Nucleus accumbens (tissue), 56 donors: ENCODE measurements at places on chromosomes 7 and 10.
A peak's percentile ranks its signal among the peaks of the same experiment; 100 is the strongest.

DNA sequence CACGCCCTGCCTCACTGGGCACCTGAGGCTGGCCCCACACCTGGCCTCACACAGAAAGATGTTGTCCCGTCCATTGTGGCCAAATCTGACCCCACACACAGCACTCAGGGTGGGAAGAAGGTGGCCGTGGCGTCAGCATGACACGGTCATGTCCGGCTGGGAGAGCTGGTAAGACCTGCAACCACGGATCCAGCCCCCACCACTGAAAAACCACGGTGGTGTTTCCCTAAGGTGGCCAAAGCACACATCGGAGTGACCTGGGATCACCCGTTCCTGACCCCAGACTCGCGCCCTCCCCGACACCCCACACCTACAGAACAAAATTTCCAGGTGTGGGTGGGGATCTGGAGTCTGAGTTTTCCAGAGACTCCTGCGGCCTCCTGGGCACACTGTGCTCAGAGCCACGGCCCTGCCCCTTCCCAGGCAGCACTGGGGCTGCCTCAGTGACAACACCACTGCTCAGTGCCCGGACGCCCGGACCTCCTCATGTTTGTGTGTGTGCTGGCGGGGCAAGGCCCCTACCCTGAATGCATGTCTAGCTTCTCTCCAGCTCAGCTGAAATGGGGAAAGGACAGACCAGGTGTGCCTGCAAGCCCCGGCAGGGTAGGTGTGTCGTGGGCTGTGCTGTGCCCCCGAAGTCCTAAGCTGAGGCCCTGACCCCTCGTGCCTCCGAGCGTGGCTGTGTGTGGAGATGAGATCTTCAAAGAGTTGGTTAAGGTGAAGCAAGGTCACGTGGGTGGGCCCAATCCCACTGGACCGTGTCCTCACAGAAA lies 36.1 kb downstream of the STK32C start:
- DNase-seq, result no peak

GRCh38 chr10:125021686-125022344 lies 79.9 kb downstream of the ZRANB1 start:
- DNase-seq, result no peak

DNA sequence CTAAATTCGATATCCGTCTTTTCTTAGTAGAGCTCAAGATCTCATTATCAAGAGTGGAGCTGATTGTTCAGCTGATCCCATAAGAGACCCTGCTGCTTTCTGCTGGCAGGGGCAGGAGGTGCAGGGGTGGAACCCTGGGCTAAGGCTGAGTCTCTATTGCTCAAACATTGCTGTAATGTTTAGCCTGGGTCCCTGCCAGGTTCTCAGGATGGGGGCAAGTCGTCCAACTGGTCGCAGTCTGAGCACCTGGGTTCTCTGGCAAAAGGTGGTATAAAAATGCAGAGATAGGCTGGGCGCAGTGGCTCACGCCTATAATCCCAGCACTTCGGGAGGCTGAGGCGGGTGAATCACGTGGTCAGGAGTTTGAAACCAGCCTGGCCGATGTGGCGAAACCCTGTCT lies 62.0 kb upstream of the NRBF2 start:
- DNase-seq, result no peak

GRCh38 chr7:144508702-144509101 lies 105.2 kb upstream of the NOBOX start:
- no peak for DNase-seq

DNA sequence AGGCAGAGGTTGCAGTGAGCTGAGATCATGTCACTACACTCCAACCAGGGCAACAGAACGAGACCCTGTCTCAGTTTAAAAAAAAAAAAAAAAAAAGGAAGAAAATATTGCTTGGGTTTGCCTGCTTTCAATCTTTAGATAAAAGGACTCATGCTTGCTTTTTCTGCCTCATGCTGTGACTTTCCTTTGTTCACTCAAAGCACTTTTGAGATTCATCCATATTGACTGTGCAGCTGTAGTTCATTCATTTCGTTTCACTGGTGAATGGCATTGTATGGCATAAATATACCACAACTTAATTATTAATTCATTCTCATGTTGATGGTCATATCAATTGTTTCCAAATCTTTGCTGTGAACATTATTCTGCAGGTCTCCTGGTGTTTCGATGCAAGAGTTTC lies 97.6 kb upstream of the NFE2L3 start:
- DNase-seq, result no peak

- DNase-seq, result no peak
Measured at GRCh38 chr7:45704683-45705016, 130.5 kb downstream of the ADCY1 start.

- no peak for DNase-seq
Measured at GRCh38 chr10:71807557-71808510, 34.5 kb upstream of the VSIR start.

DNA sequence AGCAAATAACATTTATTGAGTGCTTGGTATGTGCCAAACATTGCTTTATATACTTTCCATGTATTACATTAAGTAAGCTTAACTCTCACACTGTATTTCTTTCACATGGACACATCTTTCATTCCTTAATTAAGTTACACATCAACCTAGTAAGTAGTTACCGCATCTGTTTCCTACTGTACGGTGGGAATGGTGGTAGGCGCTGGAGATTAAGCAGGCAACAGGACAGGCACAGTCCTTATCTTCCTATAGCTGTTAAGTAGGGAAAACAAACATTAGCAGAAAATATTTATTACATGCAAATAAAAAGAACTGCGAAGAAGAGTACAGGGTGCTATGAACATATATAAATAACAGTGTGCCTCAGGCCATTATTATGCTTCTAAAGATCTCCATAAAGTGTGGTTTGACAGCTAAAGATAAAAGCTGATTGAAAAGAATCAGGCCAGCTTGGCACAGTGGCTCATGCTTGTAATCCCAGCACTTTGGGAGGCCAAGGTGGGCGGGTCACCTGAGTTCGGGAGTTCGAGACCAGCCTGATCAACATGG lies 105.0 kb downstream of the SUGCT start:
- DNase-seq, result no peak

DNA sequence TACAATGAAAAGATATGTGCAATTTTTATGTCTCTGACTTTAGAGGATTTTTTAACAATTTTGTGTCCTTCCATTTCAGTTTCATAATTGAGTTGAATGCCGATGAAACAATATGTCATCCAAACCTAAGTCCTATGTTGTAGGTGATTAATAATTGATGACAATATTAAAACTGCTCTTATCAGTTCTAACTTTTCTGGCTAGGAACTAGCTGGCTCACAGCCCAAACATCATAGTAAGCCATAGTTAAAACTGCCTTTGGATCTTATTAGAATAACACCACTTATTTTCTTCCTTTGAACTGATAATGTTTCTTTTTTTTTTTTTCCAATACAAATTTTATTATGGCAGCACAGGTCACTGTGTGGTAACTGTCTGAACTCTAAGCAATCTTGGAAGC lies 230.9 kb downstream of the GRM8 start:
- no peak for DNase-seq

DNA sequence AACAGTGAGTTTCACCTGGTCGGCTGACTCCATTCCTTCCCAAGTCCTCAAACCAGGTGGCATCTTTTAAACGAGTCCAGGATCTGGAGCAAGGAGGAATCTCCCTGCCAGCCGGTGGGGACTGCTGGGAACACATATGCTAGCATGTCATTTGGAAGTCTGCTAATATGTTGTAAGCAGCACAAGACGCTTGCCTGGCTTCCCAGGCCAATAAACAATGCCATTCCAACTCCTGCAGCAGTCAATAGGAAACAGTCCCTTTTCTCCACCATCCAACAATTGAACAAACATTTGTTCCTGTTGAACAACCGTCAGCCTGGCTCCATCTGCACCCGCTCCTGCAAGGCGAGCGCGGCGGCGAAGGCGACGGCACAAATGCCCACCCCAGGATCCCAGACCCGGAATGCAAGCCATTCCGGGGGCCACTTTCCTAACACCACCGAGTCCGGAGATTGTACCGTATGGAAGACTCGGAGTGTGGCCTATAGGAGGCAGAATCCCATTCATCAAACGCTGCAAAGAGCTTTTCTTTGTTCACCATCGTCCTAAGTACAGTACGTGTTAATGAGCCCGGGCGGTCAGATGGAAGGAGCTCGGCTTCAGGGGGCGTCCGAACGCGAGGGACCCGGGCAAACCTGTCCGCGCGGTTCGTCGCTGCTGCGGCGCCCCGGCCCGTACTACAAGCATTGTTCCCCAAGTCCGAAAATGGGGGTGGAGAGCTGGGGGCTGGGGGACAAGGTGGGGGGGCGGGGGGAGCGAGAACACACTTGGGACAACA lies 1.6 kb downstream of the FAM53B start:
- no peak for DNase-seq

- no peak for DNase-seq
Measured at GRCh38 chr10:132554053-132554990, 16.7 kb downstream of the INPP5A start.

DNA sequence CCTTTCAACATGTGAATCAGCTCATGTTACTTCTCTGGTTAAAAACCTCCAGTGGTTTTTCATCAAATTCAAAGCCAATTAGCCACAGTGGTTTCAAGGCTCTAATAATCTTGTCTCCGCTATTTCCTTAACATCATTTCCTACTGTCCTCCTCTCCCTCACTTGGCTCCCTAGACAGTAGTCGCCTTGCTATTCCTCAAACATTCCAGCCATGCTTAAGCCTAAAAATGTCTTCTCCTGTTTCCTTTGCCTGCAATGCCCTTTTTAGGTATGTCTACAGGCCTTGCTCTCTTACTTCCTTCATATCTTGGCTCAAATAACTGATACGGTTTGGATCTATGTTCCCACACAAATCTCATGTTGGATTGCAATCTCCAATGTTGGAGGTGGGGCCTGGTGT lies 779.4 kb upstream of the LRRN3 start:
- DNase-seq, result no peak

DNA sequence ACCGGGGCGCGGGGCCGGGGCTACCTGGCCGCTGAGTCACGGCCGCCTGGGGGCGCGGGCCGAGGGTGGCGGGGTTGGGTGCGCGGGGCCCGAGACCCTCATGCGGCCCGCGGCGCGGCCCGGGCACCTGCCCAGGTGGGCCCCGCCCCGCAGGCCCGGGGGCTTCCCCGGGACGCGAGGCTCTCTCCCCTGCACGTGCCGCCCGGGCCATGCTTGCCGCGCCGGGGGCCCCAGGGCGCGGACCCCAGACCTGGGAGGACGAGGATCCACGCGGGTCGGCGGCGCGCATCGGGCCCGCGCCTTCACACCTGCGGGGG lies 402 bp downstream of the MAFK start:
- DNase-seq, result no peak

DNA sequence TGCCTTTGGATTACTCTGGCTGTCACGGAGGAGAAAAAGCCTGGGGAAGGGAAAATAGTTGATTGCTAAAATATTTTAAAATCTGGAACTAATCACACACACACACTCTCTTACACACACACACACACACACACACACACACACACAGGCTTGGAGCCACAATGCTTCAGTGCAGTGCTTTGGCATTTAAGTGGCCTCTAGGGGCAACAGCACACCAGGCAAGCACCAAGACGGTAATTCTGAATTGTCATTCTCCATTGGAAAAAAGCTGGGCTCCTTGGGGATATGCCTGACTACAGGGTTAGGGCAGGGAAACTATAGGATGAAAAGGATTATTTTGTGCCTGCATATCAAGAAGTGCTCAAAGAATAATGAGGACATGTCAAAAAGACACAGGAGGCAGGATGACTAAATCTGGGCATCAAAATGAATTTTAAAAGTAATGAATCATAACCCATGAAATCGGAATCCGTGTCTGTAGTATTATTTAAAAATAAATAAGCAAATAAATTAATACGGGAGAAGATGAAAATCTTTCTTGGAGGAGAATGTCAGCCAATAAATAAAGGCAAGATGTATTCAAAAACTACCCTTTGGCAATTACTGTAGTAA lies 30.4 kb upstream of the DDC start:
- no peak for DNase-seq

GRCh38 chr10:14397066-14397465 lies 66.3 kb upstream of the FRMD4A start:
- DNase-seq, result peak; percentile 37

DNA sequence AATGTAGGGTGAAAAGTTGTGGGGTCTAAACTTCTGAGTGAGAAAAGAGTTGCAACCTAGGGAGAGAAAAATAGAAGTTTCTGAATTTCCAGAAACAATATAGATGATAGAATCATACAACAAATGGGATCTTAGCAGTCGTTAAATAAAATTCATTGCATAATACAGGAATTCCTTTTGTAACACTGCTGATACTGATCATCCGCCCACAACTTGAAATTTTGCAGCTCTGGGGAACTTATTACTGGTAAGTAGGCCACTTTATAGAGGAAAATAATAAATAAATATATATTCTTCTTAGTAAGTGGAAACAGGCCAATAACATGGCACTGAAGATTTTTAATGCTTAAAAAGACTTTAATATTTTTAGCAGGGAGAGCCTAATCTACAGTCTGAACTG lies 81.9 kb upstream of the SMIM30 start:
- no peak for DNase-seq

GRCh38 chr10:8146650-8147049 lies 92.2 kb downstream of the GATA3 start:
- no peak for DNase-seq

DNA sequence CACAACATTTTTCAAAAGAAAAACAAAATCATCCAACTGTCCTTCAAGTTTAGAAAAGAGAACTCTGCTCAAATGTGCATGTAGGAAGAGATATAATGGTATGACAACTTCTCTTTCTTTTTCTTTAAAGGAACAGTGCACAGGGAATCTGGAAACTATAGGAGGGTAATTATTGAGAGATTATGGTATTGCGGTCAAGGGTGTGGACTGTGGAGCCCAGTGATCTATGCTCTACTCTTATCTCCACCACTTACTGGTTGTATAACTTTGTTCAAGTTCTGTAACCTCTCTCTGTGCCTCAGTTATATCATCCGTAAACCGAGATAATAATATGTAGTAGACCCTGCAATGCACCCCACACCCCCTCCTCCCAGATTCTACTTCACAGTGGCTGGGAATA lies 69.8 kb upstream of the PCGF5 start:
- DNase-seq, result no peak

DNA sequence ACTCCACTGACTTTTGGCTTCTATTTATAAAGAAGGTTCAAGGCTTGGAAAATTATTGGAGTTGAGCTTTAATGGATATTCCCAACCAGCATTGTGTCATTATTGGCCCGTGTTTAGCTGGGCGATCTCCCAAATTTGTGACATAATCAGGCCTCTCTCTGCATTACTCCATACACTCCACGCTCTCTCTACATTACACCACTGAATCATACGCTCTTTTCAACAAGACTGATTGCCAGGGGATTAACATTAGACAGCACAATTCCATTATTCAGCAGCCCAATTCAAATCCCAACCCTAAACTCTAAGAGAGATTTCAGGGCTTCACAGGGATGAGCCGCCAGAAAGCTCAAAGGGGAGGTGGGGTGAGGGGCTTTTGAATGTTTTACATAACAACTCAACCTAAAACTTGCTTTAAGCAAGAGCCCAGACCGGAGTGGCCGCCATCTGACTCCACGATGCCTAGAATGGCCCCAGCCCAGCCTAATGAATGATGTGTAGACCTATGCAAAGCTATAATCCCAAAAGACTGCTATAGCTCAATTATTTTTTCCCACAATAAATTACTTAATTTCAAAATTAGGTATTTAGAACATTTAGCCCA lies 61.8 kb downstream of the FGFR2 start:
- DNase-seq, result peak; percentile 48

GRCh38 chr10:17811146-17811865 lies 2.2 kb downstream of the MRC1 start:
- no peak for DNase-seq
